ENCODE measurements at places on chromosomes 2 and 18.

- no peak for DNase-seq
These were observed 10.0 kb upstream of the GCA start for GRCh38 chr2:162333968-162334367.

DNA sequence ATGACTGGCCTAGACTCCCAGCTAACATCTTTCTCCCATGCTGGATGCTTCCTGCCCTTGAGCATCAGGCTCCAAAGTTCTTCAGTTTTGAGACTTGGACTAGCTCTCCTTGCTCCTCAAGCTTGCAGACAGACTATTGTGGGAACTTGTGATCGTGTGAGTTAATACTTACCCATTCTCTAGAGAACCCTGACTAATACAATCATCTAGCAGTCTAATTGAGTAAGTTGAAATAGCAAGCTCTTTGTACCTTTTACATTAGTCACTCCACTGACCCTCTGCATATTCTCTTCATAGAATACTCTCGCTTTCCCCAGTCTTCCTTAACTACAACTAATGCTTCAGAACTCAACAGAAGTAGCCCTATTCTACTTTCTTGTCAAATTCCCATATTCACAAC lies 434.6 kb upstream of the NXPH2 start:
- no peak for DNase-seq

DNA sequence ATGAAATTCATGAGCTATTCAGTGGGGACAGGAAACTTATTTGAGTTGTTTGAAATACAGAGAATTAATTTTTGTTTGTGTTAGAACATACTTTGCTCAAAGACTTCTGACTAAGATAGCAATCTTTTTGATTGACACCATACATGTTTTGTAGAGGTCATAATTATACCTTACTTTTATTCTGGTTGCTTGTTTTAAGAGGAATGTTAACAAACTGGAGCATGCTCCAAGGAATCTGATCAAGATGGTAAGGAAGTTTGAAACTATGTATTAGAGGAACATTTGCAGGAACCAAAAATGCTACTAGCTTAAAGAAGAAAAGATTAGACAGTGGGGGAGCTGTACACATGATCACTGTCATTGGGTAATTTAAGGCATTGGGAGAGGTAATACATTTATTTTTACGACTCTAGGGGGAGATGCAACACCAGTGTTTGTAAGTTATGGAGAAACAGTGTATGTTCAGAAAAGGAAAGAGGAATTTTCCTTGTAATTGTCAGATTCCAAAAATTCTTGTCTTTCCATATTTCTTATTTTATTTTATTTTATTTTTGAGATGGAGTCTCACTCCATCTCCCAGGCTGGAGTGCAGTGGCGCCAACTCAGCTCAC lies 8.0 kb downstream of the AGFG1 start:
- DNase-seq: peak; percentile 9

DNA sequence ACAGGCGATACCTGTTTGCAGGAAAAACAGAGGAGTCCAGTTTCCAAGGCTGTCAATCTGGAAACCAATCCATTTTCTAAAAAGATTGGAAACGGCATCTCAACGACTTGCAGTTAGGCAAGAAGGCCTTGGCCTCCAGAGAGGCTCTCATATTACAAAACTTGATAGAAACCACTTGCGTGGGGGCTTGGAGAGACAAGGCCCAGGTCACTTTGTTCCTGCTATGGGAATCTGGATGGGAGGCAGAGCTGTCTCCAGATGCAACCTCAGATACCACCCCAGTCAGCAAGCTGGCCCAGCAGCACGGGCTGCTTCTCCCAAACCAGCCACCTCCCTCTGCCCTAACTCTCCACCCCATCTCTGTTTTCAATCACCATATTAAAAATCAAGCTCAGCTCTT lies 298.8 kb downstream of the TNS1 start:
- DNase-seq: no peak

DNA sequence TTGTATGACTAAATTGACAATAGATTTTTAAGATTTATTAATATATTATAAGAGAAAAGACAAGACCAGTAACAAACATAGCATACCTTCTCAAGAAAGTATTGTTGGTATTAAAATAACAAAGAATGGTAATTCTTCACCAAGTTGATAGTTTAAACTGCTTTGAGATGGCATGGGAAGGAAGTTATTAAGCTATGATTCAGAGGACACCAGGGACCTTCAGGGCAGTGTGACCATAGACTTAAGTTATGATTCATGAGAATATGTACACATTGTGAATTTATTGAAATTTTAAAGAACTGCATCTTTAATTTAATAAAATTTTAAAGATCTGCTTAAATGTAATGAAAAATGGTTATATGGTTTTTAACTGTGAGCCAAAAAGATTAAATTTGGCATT lies 205.7 kb downstream of the DSEL start:
- DNase-seq: no peak

GRCh38 chr2:226475650-226476049 lies 324.0 kb downstream of the IRS1 start:
- DNase-seq: no peak

GRCh38 chr2:60498127-60498815 lies 55.2 kb downstream of the BCL11A start:
- DNase-seq: no peak

- DNase-seq: no peak
These were observed 224.3 kb downstream of the NDUFA10 start for GRCh38 chr2:239800785-239801386.

- no peak for DNase-seq
These were observed 12.2 kb downstream of the KANSL3 start for GRCh38 chr2:96625571-96626552.

GRCh38 chr2:129439406-129440302 lies 539.8 kb upstream of the RAB6C start:
- DNase-seq: no peak

DNA sequence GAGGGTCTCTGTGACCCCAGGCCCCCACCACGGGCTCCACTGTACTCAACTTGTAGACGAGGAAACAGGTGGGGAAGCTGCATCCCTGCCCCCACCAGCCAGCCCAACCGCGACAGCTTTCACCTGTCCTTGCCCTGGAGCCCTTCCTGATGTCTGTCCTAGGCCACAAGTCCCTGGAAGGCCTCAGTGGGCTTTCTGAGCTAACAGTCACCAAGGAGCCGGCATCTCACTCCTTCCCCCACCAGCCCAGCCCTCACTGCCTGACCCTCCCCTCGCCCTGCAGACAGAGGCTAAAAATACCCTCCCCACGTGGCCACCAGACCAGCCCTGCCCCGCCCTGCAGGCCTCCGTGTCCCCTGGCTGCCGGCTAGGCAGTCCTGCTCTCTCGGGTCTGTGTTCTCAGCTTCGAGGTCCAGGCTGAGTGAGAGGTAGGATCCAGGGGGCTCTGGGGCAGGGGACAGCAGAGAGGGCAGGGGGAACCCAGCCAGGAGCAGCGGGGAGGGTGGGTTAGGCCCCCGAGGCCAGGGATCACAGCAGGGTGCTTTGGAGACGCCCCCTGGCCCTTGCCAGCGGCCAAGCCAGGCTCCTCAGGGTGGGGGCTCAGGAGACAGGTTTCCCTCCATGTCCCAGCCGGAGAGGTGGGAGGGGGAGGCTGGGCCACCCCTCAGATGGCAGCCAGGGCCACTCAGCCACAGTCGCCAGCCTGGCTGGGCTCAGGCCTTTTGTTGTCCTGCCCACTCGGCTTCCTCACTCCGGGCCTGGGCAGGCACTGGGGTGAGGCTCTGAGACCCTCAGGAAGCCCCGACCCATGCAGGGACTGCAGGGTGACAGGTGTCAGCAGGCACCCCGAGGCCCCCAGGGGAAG lies at the start of gene KLHL30:
KLHL30 (plus strand) TSS at position 338 of the 865 bp plus-strand sequence. CDS start 2,087 bp downstream, outside the sequence.
- DNase-seq: no peak

DNA sequence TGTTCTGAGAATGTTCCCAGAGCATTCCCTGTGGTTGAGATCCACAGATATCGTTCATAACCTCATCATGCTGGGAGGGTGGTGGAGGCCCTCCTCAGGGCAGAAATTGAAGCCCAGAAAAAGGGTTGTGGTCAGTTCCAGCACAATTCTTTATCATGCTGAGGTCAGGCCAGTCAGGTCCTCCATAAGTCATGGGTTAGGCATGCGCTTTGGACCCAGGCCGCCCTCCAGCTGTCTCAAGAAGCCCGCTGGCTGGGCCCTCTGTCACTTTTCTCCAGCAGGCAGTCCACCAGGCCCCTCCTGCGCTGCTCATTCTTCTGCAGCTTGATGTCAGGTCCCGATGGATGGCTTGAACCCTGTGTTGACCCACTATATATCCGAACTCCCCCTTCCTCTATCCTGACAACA lies 151.1 kb upstream of the NT5C1B start:
- DNase-seq: no peak

DNA sequence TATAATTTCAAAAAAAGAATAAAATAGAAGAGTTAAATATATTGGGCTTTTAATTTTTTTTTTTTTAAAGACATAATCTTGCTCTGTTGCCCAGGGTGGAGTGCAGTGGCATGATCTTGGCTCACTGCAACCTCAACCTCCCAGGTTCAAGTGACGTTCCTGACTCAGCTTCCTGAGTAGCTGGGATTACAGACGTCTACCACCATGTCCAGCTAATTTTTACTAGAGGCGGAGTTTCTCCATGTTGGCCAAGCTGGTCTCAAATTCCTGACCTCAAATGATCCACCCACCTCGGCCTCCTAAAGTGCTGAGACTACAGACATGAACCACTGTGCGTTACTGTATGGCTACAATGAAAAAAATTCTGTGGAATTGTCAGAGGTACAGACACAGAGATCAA lies 98.1 kb upstream of the RGPD4 start:
- DNase-seq: no peak

DNA sequence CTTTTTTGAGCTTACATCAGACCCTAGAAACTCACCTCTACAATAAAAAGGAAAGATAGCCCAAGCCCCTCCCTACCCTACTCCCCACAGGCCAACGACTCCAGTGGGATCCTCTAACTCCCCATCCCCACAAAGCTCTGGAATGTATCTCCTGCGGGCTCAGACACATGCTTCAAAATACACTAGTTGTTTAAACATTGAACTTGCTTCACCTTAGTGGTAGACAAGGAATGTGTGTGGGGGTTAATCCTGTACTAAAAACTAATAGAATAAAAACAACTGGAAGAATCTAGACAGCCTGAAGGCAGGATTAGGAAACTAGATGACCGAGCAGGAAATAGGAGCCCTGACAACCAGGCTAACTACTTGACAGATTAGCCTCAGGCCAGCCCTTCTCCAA lies 211.5 kb downstream of the SUCLG1 start:
- no peak for DNase-seq

Data from NCI-H2227 treated with DMSO at 0.1 percent for 48 hours (cell line).